Posterior vena cava (tissue), 2 donors: ENCODE measurements at places on chromosomes 1 and 21. TPM values are rescaled to one million over a fixed set of nuclear protein-coding genes. Genes with fewer than 3 reads are reported as not detected.
A peak's percentile ranks its signal among the peaks of the same experiment; 100 is the strongest.

DNA sequence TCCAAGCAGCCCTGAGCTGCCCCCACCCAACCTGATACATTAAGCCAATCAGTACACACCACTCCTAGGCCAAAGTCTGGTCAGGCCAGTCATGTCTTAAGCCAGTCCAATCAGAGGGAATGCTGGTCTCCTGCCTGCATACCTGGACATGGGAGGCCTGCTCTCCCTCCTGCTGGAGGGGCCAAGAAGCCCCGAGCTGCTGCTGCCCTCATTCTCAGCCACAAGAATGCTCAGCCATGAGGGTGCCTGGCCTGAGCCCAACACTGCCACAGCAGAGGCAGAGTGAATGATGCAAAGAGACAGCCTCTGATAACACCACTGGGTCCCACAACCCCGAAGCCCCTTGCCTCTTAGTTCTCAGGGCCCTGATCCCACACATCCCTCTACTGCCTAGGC is 23.0 kb downstream of the CHD5 start:
- no peak for DNase-seq

DNA sequence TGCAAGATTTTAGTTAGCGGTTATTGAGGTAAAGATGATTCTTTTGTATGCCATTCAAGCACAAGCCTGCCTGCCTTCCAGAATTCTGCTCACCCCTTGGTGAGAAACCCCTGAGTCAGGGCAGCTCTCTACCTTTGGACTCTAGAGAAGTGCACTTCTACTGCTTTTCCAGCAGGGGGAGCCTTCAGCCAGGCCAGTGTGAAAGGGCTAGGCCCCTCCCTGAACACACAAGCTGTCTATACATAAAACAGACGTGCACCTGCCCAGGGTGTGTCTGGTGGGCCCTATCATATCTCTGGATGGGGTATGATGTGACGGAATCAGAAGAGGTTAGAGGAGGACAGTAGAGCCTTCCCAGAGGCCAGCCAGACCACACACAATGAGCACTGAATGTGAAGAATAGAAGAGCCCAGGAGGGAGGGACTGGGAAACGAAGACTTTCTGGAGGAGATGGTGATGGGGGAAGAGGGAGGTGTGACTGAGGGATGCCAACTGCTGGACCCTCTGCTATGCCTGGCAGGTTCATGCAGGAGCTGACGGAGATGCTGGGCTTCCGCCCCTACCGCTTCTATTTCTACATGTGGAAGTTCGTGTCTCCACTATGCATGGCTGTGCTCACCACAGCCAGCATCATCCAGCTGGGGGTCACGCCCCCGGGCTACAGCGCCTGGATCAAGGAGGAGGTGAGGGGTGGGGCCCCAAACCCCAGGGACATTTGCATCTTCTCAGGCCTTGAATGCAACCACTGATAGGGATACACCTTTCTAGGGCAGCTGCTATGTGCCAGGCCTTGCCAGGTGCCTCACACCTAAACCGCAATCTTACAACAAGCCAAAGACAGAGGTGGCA is 13.0 kb upstream of the KCNC4 start:
- no peak for DNase-seq

GRCh38 chr1:178723546-178723945 is 1.5 kb upstream of the RALGPS2 start:
- no peak for DNase-seq

DNA sequence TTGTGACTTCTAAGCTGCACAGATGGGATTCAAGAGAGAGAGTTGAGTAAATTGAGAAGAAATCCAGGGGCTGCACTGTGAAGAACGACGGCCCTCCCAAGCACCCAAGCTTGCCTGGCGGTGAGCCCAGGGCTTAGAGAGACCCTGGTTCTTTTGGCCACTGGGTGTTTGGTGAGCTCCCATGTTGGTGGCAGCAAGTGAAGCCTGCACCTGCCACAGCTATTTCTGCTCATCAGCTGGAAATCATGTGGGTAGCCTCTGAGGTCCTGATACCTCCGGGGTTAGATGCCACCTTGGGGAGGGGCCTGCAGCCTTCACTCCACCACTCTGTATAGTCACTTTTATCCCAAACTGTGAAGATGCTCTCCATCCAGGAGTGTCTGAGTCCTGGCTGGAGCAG is 6.2 kb upstream of the BTG2 start:
- DNase-seq = peak; percentile 56

GRCh38 chr1:209356976-209357377 is 226.5 kb upstream of the CAMK1G start:
- DNase-seq = no peak

DNA sequence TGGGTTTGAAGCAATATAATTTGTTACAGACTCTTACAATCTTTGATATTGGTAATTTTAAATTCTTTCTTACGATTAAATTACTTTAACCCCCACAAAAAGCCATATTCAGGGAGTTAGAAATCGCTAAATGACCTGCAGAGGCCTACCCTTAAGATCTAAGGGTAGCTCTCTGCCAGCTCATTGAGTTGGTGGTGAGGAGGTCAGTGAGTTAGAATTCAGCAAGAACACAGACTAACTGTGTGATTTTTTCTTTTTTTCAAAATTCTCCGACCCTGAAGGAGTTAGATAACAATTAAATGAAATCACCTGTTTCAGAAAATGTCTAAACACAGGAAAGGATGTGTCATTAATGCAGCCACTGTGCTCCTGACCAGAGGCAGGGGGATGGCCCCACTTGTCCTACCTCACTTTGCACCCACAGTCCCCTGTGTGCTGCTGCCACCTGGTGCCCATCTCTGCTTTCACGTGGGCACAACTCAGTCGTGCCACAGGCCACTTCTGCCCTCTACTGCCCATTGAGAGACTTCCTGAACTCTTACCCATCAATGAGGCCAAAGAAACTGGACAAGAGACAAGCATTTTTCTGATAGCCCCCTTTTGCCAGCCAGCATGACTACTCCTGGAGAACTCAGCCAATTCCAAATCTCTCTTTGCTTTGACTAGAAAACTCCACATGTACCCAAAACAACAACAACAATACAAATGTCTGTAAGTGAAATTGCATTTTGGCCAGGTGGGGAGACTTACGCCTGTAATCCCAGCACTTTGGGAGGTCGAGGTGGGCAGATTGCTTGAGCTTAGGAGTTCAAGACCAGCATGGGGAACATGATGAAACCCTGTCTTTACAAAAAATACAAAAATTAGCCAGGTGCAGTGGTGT is 8.4 kb downstream of the CFAP45 start:
- peak; percentile 92 for DNase-seq

GRCh38 chr1:31183126-31183525 is 56.6 kb downstream of the NKAIN1 start:
- no peak for DNase-seq

DNA sequence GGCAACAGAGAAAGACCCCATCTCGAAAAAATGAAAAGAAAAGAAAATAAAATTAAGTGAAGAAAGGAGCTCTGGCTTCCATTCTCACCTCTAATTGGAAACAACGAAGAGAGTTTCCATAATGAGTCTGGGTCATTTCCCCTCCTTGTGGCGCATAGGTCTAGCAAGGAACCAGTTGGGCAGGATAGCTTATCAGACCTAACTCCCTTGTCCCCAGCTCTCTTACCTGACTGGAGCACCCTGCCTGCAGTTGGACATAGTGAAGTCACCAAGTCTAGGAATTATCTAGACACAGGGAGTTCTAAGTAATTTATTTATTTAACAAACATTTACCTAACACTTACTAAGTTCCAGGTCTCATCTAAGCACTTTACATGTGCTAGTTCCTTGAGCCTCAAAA is 63.0 kb upstream of the RAB4A start:
- DNase-seq = no peak

- no peak for DNase-seq
These were observed 17.7 kb upstream of the PROX1 start for GRCh38 chr1:213969958-213970555.

DNA sequence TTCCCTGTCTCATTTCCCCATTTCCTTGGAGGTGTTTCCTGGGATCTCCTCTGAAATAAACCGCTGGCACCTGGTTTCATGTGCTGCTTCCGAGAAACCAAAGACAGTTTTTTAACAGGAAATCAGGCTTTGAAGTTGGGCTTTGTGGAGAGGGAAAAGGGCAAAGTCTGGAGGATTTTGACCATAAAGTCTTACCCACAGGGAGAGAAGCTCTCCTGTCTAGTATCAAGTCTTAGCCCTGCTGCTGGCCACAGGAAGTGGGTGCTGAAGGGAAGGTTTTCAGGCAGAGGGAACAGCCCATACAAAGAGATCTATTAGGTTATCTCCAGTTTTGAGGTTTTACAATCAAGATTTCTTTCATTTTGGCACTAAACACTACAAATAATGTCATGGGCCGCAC is 29.3 kb downstream of the SLC5A9 start:
- DNase-seq = no peak

GRCh38 chr1:226912587-226913176 is 27.4 kb upstream of the COQ8A start:
- no peak for DNase-seq

- DNase-seq = peak; percentile 25
These were observed 208.7 kb upstream of the CSF3R start for GRCh38 chr1:36691374-36691773.

DNA sequence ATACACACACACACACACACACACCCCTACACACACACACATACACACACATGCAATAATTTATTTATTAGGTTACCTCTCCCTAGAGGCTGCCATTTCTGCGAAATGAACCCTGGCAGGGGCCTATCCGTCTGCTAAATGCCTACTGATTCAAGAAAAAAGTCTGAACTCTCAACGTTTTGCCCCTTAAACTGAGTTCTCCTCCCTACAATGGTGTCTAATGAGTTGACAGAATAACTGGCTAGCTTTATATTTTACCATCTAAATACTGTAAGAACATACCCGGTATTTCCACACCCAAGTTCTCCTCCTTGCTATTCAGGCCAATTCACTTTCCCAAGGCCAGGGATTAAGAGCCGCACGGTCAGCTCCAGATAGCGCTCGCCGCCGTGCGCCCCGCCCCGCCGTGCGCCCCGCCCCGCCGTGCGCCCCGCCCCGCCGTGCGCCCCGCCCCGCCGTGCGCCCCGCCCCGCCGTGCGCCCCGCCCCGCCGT is 339 bp upstream of the RNPC3 start:
- no peak for DNase-seq

DNA sequence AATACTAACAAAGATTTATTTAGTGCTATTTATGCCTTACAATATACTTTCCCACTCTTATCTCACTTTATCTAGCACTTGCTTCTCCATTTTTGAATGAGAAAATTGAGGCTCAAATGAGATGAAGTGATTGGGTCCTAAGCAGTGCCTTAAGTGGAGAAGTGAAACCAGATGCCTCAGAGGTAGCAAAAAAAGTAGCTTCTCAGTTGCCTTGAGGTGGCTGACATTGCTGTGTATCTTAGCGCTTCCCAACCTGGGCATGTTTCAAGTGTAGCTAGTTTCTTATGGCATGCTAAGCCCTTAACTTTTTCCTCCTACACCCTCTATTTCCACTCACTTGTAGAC is 390.4 kb downstream of the OMA1 start:
- no peak for DNase-seq

- DNase-seq = no peak
These were observed 38.0 kb downstream of the LAMC1 start for GRCh38 chr1:183061194-183061593.

- no peak for DNase-seq
These were observed 872.4 kb downstream of the BRINP3 start for GRCh38 chr1:189605226-189605625.

DNA sequence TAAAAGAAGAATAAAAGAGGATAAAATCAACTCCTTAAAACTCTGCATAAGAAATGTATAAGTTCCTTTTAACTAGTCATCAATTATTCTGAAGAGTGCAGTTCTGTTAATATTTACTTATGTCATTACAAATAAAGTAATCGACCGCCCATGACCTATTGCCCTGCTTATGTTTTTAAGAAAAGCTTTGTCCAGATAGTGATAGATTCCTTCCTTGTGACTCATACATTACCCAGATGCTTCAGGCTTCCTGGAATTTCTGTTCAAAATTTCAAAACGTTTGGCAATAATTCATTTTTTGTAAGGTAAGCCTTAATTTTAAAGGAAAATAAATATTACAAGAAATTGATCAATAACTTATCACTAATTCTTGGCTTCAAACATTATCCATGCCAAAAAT is 918.2 kb upstream of the ADGRL2 start:
- no peak for DNase-seq

DNA sequence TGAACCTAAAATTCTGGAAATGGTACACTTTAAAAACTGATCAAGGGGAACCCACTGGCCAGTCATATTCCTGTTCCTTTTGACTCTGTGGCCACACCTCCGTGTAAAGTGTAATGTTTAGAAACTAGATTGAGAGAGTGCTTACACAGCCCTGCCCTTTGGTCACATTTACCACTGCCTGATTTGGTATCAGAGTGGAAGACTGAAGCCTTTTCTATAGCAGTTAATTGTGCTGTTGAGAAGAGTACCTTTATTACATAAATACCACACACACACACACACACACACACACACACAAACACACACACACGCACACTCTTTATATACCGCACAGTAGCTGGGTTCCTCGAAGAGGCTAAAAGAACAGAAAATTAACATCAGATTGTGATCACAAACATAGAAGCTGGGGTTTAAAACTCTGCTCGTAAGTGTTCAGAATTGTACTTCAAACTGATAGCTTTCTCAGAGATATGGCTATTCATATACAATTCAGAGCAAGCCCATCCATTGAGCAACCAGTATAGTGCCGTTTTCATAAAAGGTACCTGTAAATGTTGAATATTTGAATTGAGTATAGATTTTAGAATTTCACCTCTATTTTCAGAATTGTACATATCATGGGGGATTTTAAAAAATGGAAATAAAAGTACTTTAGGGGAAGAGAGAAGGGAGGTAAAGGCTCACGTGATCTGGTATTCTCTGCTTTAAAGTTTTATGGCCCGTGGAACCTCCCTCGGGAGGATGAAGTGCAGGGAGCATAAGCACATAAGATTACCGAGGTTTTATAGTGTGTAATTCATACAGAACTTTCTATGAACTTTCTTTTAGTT is 37.5 kb downstream of the CAMTA1 start:
- DNase-seq = no peak

DNA sequence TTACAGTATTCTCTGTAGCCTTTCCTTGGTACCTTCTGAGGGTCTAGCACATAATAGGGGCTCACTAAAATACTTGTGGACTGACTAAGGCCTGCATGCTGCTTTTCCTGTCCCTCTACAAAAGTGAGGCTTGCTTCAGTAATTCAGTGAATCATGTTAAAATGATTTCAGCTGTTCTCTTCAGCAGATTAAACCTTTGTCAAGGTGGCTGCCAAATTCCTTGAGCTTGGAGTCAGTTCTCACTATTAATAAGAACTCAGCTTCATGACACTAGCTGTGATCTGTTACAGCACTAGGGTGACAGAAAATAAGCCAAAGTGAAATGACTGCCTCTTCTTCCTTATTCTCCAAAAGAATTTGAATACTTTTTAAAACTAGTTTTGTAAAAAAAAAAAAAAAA is 128.8 kb downstream of the KCNN3 start:
- DNase-seq = no peak

- DNase-seq = no peak
These were observed 12.1 kb upstream of the HMCN1 start for GRCh38 chr1:185722098-185722497.

- DNase-seq = no peak
These were observed 13.7 kb downstream of the GGPS1 start for GRCh38 chr1:235342039-235342438.

Gene HTR6
- total RNA-seq = not detected

Gene MSH4
- 0.37 TPM for total RNA-seq

Gene LCE2C
- not detected for total RNA-seq

Gene CLDN8
- not detected for total RNA-seq

Gene GABRD
- total RNA-seq = 0.88 TPM

Gene B3GALT2
- 0.76 TPM for total RNA-seq

Gene WDR3
- 17.5 TPM for total RNA-seq

Gene DNAJC8
- total RNA-seq = 80.5 TPM

Gene MARK1
- total RNA-seq = 11.1 TPM

Gene SERTAD4
- 1.7 TPM for total RNA-seq

Gene UBXN10
- total RNA-seq = 0.60 TPM

Gene KIF26B
- total RNA-seq = 0.65 TPM

Gene ZBTB40
- 14.9 TPM for total RNA-seq
